ENCODE measurements at places on chromosomes 3 and 15.

DNA sequence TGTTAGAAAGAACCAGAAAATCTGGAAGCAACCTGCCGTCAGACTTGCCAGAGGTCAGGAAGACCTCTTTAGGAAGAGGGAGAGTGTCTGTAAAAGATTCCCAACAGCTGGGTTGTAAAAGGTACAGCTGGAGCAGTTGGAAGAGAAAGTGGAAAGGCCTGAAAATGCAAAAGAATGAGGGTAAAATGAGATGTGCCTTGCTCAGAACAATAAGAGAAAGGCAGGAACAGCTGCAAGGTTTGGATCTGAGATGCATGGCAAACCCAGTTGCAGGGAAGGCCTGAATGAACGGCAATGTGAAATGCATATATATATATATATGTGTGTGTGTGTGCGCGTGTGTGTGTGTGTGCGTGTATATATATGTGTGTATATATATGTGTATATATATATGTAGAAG is 88.1 kb downstream of the ZIC1 start:
- no peak for DNase-seq

- no peak for DNase-seq
Observed at GRCh38 chr15:57743424-57743823, 36.9 kb downstream of the POLR2M start.

DNA sequence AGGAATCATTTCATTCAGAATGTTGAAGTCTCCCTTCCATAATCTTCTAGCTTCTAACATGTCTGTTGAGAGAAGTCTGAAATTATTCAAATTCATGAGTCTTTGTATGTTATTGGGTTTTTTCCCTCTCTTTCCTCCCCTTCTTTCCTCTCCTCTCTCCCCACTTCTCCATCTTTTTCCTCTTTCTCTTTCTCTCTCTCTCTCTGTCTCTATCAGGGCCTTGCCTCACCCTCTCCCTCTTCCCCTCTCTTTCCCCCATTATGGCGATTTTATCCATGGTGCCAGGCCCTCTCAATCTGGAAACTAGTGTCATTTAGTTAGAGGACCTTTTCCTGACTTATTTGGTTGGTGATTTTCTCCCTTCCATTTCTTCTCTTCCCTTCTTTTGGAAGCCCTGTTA is 147.3 kb downstream of the SST start:
- DNase-seq, result no peak

GRCh38 chr3:69983546-69984265 is 15.8 kb upstream of the SAMMSON start:
- no peak for DNase-seq

DNA sequence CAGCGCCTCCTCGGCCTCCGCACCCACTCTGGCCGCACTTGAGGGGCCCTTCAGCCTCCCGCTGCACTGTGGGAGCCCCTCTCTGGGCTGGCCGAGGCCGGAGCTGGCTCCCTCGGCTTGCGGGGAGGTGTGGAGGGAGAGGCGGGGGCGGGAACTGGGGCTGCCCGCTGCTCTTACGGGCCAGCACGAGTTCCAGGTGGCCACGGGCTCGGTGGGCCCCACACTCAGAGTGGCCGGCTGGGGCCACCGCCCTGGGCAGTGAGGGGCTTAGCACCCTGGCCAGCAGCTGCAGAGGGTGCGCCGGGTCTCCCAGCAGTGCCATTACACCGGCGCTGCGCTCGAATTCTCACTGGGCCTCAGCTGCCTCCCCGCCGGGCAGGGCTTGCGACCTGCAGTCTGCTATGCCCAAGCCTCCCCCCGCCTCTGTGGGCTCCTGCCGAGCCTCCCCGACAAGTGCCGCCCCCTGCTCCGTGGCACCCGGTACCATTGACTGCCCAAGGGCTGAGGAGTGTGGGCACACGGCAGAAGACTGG is 167.1 kb upstream of the PLSCR5 start:
- no peak for DNase-seq

GRCh38 chr3:106191211-106191610 is 322.4 kb upstream of the CBLB start:
- DNase-seq, result no peak

- no peak for DNase-seq
Observed at GRCh38 chr3:149282836-149283235, 50.6 kb downstream of the TM4SF18 start.

- no peak for DNase-seq
Observed at GRCh38 chr3:154614601-154615000, 184.6 kb upstream of the GPR149 start.

DNA sequence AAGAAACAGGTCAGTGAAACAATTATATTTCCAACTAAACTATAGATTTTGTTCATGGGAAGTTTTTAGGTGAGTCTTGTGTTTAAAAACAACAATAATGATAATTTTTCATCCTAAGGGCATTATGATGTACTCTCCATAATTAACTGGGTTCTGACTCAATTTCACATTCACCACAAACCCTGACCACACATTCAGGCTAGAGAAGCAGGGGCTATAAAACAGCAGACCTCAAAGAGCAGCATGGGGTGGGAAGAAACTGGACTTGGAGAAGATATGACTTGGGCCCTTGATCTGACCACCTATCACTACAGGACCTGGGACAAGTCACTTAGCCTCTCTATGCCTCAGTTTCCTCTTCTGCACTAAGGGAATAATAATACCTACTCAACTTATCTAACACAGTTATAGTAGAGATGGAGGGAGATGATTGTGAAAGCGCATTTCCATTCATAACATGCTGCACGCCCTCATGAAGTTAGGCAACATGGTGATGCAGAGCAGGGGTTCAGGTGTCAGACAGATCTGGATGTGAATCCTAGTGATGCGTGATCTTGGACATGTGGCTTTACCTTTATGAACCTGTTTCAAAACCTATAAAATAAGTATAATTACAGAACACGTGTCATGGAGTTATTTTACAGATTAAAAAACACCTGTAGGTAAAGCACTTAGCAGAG is 63.0 kb upstream of the ACP3 start:
- no peak for DNase-seq

- DNase-seq, result no peak
Observed at GRCh38 chr3:54830658-54831057, 97.2 kb downstream of the LRTM1 start.

DNA sequence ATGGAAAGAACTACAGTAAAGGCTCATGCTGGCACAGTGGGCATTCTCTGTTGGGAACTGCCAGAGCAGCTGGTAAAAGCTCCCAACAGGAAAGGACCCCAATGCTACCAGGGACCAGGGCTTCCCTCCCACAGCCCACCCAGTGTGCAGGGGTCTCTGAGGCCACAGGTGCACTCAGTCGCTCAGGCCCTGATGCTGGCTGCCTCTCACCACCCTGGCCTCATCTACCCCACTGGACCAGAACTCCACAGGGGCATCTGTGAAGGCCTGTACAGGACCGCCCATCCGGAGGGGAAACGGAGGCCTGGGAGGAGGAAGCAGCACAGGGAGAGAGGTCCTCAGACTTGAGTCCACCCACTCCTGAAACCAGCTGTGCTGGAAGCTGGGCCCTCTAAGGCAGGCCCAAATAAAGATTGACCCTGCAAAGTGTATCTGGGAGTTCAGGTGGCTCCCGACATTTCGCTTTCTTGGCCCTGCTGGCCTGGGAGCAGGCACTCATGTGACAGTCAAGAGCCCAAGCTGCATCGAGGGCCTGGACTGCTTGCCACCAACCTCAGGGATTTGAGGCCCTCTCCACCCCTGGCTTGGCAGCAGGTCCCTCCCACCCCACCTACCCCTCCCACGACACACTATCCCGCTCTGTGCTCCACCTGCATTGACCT is 12.7 kb downstream of the KLF15 start:
- DNase-seq, result no peak

GRCh38 chr3:129233538-129233937 is 15.9 kb upstream of the COPG1 start:
- no peak for DNase-seq

DNA sequence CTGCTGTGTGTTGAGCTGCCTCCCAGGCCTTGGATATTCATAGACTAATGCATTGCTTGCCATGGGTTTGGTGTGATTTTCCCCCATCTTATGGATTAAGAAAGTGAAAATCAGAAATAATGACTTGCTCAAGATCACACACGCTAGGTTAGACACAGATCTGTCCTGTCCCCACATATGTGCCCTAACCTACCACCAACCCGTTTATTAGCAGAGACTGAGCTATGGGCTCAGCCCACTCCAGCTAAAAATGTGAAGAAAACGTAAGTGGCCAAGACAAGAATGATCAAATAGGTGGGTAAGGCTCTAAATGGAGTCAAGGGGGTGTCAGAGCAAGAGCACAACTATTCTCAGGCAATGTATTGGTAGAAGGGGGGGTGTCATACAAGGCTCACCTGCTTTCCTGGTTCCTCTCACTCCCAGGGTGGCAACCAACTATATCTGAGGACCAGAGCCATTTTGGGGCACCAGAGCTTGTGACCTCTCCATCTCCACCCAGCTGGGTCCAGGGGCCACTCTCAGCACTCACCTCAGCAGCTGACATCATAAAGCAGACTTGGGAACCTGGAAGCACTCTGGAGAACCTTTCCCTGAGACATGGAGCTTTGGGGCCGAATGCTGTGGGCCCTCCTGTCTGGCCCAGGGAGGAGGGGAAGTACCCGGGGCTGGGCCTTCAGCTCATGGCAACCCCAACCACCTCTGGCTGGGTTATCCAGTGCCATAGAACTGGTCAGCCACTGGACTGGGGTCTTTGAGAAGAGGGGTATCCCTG is 1.4 kb downstream of the HEMK1 start:
- DNase-seq, result no peak

DNA sequence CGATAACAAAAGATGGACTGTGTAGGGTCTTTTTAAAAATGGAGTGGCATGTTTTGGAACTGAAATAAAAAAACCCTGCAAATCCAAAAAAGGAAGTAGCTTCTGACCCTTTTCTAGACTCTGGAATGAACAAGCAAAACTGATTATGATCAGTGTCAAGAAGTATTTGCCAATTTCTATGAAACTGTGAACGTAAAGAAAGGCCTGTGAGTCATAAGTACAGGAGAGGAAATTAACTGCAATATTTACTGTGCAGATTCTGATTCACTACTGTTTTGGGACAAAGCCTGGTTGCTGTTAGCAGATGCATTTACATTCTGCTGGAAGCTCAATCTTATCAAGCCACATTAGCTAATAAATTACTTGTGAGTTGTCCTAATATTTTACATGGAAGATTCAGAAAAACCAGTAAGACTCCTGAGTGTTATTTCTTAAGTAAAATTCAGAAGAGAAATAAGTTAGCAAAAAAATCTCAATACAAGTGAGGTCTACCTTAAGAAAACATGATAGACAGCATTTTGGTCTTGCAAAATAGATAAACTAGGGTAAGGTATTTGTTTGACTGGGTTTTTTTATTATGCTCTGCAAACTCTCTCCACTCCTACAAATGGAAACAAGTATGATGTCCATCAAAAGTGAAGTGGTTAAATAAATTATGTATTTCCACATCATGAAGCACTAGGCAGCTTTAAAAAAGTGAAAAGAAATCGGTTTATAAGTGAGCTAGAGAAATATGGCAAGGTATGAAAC is 90.2 kb upstream of the LMOD3 start:
- DNase-seq, result no peak

DNA sequence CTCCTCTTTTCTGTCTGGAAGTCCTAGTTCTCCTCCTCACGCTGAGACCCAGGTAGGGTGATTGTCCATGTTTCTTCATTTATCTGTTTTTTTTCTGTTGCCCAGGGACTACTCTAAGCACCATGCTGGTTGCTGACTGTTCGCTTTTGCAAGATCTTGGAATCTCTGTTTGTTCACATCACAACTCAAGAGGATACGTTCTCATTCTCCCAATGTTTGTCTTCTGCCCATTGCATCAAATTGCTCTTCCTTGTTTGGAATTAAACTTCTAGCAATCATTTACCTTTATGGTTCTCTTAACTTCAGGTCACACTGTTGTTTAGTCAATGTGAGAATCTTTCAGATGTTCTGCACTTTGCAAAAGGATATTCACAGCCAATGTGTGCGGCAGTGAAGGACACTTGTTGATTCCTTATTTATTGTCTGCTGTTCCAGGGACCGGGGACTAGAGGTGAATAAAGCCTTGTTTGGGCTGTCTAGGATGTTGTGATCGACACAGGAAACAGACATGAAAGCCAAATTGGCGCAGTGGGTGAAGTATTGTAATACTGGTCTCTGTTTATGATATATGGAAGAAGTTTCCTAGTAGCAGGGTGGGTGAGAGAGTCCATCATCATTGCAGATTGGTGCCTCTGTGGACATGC is 24.5 kb downstream of the LPP start:
- DNase-seq, result no peak

GRCh38 chr3:178671377-178671776 is 135.1 kb downstream of the KCNMB2 start:
- no peak for DNase-seq

DNA sequence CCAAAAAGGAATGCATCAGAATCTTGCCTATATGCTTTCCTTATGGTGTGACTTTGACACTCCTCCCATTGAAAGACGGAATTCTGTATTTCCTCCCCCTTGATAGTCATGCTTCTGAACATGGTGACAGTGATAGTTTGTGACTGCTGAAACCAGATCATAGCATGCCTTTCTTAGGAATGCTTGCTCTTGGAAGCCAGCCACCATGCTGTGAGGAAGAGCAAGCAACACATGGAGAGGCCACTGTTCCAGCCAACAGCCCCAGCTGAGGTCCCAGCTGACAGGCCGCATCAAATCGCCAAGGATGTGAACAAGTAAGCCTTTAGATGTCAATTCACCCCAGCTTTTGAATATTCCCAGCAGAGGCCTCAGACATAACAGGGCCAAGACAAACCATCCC is 100.1 kb downstream of the IGF2BP2 start:
- no peak for DNase-seq

- DNase-seq, result no peak
Observed at GRCh38 chr15:37094333-37094914, 5.9 kb downstream of the MEIS2 start.

- no peak for DNase-seq
Observed at GRCh38 chr3:136840252-136840651, 21.3 kb downstream of the SLC35G2 start.

- no peak for DNase-seq
Observed at GRCh38 chr3:55571216-55571813, 84.2 kb upstream of the WNT5A start.

- DNase-seq, result no peak
Observed at GRCh38 chr3:162142511-162142910, 645.9 kb downstream of the OTOL1 start.

GRCh38 chr3:146217324-146217723 is 33.6 kb downstream of the PLSCR4 start:
- no peak for DNase-seq

DNA sequence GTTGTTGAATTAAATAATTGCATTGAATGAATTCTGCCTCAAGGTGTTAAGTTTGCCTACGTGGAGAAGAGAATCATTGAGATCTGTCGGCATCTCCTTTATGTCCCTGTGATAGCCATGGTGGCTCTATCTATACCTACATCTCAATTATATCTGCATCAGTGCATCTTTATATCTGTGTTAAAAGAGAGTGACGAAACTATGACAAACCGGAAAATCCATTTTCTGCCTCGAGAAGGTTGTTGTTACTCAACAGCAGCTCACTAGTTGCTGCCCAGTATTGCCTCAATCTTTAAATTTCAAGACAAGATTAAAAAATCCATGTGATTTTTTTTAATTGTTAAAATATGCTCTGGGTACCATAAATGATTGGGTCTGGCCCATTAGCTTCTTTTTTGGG is 58.7 kb downstream of the GUCA1C start:
- DNase-seq, result no peak
